ENCODE measurements at places on chromosomes 4 and X. TPM values are rescaled to one million over a fixed set of nuclear protein-coding genes. Genes with fewer than 3 reads are reported as not detected.

The RTL9 gene
- total RNA-seq: 0.79 TPM

The CNKSR2 gene
- 1.5 TPM for total RNA-seq

The UXT gene
- total RNA-seq: 53.8 TPM

The SLC4A4 gene
- total RNA-seq: 0.44 TPM

Data from PC-9 (cell line).